ENCODE measurements at places on chromosomes 12 and 14.

DNA sequence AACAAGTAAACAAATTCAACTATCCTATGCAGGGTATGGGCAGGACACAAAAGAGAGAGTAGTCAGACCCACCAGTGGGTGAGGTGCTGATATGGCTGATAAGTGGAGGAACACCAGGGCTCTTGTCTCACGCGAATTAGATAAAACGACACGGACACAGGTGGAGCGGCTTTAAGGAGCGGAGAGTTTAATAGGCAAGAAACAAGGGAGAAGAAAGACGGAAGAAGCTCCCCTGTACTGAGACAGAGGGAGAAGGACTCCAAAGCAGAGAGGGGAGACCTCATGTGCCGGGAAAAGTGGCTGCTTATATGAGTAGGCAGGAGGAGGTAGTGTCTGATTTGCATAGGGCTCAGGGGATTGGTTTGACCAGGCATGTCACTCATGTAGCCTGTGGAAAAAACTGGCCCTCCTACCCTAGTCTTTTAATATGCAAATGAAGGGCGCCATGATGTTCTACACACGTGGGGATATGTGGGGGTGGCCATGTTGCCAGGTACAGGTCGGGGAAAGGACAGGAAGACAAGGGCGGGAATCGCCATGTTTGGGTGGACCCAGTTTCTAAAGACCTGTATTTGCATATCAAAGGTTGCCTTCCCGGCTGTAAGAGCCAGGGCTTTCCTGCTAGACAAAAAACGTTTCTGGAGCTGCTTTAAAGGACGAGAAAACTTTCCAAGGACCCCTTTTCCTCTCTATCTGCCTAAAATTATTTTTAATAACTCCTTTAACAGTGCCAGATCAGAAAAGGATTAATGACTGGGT is 28.8 kb downstream of the RPGRIP1 start:
- no peak for DNase-seq

- DNase-seq: no peak
Measured at GRCh38 chr12:113722747-113723146, 243.4 kb downstream of the RBM19 start.

GRCh38 chr12:68317047-68317667 is 15.0 kb downstream of the MDM1 start:
- DNase-seq: peak; percentile 47

GRCh38 chr12:20629414-20630156 is 65.5 kb upstream of the SLCO1C1 start:
- DNase-seq: no peak

DNA sequence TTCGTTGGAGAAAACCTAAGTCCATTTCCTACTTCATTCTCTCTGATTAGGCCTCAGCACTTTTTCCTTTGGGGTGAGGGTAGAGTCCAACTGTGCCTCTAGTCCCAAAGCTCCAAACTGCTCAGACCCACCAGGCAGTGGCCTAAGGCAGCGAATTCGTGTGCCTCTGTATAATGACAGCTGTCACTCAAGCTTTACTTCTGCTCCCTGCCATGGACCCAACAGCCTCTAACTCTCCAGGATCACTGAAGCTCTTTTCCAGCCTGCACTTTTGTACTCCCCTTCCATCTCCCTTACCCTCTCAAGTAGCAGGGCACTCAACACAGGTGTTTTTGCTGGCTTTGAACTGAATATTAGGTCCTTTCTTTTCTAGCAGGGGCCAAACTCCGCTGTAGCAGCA is 14.8 kb upstream of the OR6S1 start:
- DNase-seq: no peak

GRCh38 chr14:99118046-99118721 is 153.8 kb downstream of the BCL11B start:
- no peak for DNase-seq

DNA sequence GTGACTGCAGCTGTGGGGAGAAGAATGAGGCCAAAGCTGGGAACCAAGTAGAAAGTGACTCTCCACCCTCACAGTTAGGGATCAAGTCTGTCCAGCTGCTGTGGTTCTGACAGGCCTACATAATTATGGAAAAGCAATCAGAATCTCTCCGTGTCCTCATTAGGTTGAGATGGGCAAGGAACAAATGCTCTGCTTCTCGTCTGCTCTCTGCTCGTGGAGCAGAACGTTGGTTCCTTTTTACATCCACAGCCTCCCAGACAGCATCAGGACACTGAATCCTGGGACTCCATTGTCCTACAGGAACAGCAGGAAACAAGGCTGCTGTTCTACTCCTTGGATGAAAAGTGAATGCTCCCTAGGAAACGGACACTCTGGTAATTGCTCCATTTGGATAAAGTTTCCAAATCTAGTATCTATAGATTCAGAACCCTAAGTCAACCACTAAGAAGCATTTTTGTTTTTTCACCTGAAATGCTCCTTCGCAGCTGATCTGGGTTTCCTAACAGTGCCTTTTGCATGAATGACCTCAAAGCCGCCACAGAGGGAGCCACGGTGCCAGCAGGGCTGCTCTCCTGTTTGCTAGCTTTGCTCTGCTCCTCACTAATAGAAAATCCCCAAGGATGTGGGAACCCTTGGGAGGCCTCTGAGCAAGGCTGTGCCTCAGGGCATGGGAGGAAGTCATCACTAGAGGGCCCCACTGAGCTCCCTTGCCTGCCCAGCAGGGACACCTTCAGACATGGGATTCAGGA is 102.0 kb downstream of the EGLN3 start:
- peak; percentile 24 for DNase-seq

- DNase-seq: no peak
Measured at GRCh38 chr14:76715511-76716081, 45.7 kb upstream of the VASH1 start.

DNA sequence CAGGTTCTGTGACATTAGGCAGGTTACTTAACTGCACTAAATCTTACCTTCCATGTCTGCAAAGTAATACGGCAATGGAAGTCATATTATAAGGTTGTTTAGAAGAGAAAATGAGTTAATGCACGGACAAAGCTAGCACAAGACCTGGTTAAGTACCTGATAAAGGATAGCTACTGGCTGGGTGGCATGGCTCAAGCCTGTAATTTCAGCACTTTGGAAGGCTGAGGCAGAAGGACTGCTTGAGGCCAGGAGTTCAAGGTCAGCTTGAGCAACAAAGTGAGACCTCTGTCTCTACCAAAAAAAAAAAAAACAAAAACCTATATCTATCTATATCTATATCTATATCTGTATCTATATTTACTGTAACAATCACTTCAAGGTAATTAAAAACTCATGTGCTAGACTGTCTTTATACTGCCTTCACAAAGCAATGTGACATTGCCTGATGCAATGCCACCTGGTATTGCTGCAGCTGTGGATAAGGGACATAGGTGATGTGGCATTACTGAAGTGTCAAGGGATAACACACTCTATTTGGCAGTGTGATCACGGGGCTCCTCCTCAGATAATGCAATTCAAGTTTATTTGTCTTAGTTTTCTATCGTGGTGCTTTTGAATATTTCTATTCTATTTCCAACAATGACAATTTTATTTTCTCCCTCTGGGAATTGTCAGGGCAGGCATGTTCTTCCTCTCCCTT is 107.1 kb downstream of the PAX9 start:
- DNase-seq: no peak

DNA sequence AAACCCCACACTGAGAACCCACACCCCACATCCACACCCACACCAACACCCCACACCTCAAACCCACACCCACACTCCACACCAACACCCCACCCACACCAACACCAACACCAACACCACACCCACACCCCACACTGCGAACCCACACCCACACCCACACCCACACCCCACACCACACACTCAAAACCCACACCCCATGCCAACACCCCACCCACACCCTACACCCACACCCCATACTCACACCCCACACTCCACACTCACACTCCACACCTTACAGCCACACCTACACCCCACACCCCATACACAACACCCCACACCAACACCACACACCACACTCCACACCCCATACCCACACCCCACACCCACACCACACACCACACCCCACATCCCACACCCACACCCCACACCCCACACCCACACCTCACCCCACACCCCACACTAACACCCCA is 38.0 kb downstream of the TMEM120B start:
- DNase-seq: no peak

- no peak for DNase-seq
Measured at GRCh38 chr12:116803013-116803736, 65.1 kb downstream of the RNFT2 start.

DNA sequence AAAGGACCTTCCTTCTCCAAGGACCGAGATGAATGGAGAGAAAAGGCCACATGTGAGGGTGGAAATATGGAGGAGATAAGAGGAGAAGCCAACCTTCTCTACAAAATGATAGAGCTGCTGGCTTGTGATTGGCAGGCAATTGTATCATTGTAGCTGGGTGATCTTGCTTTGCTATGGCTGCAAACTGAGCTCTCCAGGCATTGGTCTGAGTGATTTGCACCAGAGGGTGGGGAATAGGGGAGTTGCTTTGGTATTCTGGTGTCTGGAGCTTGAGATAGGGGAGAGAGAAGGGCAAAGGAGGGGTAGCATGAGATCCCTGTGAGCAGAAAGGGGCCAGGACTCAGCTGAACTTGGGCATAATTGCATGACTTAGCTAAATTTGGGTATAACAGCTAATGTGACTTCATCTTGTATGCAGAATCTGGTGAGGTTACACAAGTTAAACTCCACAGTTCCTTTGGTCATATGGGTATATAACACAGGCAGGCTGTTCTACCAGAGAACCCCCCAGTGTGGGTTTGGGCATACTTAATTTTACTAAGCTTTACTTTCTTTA is 72.0 kb downstream of the FOS start:
- no peak for DNase-seq

DNA sequence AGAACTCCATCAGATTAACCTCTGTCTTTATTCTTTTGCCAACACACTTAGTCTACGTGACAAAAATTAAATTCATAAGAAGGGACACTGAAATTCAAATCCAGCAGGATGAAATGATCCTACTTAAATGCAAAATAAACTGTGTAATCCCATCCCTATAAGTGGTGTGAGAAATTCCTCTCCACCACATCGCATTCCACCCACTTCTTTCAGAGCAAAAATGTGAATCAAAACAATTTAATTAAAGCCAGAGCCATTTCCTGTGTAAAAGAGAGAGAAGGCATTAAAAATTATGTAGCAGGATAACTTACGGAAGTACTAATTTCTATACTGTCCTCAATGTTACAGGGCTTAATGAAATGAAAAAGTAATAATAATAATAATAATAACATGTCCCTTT is 844.3 kb downstream of the GALC start:
- peak; percentile 60 for DNase-seq

GRCh38 chr14:75578102-75578785 is at the start of gene FLVCR2:
FLVCR2 (plus strand) TSS chr14:75578620; CDS start chr14:75578973, 353 bp downstream.
- peak; percentile 91 for DNase-seq

GRCh38 chr14:97719931-97720330 is 922.7 kb downstream of the VRK1 start:
- DNase-seq: no peak

DNA sequence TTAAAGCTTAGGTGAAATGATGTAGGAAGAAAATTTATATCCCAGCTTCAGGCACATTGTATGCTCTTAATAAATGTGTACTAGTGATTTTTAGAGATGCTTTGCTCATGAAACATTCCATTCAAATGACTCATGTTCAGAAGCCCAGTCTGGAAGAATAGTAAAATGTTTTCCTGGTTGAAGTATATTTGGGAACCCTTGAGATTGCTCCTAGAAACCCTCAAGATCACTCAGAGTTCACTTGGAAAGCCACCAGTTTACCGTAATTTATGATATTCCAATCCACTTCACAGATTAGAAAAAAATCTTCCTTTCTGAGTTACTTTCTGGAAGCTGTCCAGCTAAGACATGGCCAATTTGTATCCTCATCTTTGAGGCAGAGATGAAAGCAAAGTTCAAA is 186.4 kb downstream of the SYT10 start:
- DNase-seq: no peak

- no peak for DNase-seq
Measured at GRCh38 chr14:88931321-88932110, 107.1 kb downstream of the TTC8 start.
